Stimulated activated CD4-positive, alpha-beta T cell treated with anti-CD3 and anti-CD28 coated beads, TNF-alpha, amount 100 ng/mL, for 4 hours (primary cell): ENCODE measurements at places on chromosomes 2 and 18.

- no peak for DNase-seq
Observed at GRCh38 chr2:2107627-2108026, 223.4 kb downstream of the MYT1L start.

GRCh38 chr2:42917425-42917927 lies 125.1 kb upstream of the HAAO start:
- DNase-seq, result no peak

GRCh38 chr18:55093808-55094207 lies 134.5 kb upstream of the CCDC68 start:
- no peak for DNase-seq

DNA sequence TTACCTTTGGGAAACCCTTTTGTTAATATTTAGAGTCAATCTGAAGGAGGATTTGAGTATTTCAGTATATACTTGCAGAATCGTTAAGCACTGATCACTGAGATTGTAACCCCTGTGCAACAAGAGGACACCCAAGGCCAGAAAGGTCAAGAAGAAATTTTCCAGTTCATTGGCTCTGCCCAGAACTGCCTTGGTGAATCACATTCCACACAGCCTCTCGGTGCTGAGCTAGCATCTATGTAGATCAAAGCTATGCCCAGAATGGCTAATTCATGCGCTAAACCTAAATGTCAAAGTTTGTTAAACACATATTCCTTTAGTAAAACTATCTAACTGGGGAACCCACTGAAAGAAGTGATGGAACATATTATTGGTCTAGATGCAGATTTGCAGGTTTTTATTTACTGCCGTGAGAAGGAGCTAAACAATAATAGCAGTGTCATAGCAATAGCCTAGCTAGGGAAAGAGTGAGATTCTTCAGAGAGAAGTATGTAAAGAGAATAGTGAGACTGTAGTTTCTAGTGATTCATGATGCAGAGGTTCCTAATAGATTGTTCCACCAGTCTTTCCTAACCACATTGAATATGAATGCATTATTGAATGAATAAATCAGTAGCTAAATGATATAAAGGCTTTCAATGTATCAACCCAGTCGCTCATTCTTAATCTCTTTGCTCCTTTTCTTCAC lies 423.2 kb upstream of the CRIM1 start:
- DNase-seq, result no peak

GRCh38 chr2:79191816-79192215 lies 32.3 kb upstream of the REG3A start:
- DNase-seq, result no peak

DNA sequence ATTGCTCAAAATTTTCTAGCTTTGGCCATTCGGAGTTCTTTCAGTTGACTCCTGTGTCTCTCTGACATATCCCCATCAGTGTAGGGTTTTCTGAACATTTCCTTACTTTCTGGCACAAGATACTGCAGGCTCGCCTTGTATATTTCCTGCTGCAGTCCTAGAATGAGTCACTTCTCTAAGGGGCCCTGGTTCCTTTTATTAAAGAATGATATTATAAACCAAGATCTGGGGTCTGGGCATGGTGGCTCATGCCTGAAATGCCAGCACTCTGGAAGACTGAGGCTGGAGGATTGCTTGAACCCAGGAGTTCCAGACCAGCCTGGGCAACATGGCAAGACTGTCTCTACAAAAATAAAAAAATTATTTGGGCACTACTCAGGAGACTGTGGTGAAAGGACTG lies 3.0 kb upstream of the RPL37A start:
- no peak for DNase-seq

- DNase-seq, result no peak
Observed at GRCh38 chr2:206063635-206064034, 22.3 kb downstream of the INO80D start.

- no peak for DNase-seq
Observed at GRCh38 chr2:238994876-238995275, 147.0 kb downstream of the TWIST2 start.

GRCh38 chr2:128233790-128234395 lies 84.8 kb downstream of the HS6ST1 start:
- no peak for DNase-seq

DNA sequence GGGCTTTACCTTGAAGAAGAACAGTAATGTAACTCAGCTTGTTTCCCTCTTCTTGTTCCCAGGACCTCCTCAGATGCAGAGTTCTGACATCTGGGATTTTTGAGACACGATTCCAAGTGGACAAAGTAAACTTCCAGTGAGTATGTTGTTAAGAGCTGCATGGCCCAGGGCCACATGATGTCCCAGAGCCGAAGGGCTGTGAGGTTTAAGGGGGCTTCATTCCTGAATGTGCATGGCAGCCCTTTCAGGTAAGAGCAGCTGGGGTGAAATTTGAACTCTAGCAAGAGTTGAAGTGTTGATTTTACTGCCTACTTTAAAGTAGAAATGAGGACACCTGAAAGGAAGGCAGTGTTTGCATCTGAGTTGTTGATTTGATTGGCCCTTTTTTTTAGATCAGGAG lies 13.3 kb downstream of the CHMP1B start:
- DNase-seq, result no peak
